ENCODE measurements at places on chromosomes 7 and 10. TPM values are rescaled to one million over a fixed set of nuclear protein-coding genes. Genes with fewer than 3 reads are reported as not detected.

STEAP1 gene
- 0.27 TPM for total RNA-seq

INA gene
- 1.1 TPM for total RNA-seq

EGR2 gene
- total RNA-seq = 16.9 TPM

DYNC1I1 gene
- total RNA-seq = 4.4 TPM

EBF3 gene
- 1.2 TPM for total RNA-seq

IGFBP3 gene
- 1,171 TPM for total RNA-seq

SCART1 gene
- total RNA-seq = 4.7 TPM

SFTPD gene
- total RNA-seq = 2.2 TPM

IL6 gene
- total RNA-seq = 1.4 TPM

MEIG1 gene
- total RNA-seq = 0.77 TPM

DNA sequence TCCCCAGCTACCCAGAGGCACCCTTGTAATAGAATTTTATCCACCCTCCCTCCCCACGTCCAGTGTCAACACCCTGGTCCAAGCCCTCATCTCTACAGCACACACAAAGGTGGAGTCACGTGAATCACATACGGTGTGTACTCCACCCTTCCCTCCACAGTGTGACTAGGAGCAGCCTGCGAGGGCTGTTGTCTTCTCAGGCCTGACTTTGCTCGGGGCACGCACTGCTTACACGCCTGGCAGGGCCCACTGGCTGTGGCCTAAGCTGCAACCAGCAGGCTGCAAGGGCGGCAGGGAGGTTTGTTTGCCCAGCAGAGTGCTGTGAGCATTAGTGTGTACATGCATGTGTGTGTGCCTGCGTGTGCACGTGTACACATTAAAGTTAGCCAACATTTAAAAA, 93.7 kb downstream of the COBL start:
- no peak for DNase-seq

GRCh38 chr10:33103863-33104379, 145.9 kb upstream of the ITGB1 start:
- no peak for DNase-seq

- no peak for DNase-seq
Measured at GRCh38 chr7:122256046-122256445, 48.5 kb downstream of the FEZF1 start.

- no peak for DNase-seq
Measured at GRCh38 chr7:111012799-111013675, 77.9 kb upstream of the LRRN3 start.

DNA sequence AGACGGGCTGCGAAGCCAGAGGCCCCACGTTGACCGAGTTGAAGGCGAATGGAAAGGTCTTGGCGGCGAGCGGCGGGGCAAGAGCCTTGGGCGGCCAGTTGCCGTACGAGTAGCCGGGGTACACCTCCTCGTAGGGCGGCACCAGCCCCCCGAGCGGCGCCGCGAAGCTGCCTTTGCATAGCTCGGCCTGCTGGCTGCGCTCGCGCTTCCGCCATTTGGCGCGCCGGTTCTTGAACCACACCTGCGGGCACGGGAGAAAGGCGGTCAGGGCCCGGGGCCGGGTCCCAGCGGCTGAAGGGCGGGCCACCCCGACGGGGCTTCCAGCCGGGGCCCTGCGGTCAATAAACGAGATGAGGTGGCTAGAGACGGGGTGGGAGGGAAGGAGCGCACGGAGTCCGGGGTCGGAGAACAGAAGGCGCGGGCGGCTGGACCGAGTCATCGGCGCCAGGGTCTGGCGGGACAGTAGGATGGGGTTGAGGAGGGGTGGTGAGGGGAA, 4.8 kb downstream of the ELOVL3 start:
- no peak for DNase-seq

- no peak for DNase-seq
Measured at GRCh38 chr10:51073453-51074237, 642 bp upstream of the PRKG1 start.

DNA sequence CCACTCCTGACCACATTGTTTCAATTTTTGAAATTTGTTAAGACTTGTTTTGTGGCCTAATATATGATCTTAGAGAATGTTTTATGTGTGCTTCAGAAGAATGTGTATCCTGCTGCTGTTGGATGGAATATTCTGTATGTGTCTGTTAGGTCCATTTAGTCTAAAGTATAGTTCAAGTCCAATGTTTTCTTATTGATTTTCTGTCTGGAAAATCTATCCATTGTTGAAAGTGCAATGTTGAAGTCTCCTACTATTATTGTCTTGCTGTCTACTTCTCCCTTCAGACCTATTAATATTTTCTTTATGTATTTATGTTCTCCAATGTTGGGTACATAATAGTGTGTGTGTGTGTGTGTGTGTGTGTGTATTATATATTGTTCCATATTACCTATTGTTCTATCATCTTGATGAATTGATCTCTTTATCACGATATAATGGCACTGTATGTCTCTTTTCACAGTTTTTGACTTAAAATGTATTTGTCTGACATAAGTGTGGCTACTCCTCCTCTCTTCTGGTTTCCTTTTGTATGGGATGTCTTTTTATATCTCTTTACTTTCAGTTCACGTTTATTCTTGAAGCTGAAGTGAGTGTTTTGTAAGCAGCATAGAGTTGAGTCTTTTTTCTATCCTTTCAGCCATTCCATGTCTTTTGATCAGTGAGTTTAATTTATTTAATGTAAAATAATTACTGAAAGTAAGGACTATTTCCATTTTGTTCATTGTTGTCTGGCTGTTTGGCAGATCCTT, 61.3 kb downstream of the AKR1D1 start:
- DNase-seq = no peak

DNA sequence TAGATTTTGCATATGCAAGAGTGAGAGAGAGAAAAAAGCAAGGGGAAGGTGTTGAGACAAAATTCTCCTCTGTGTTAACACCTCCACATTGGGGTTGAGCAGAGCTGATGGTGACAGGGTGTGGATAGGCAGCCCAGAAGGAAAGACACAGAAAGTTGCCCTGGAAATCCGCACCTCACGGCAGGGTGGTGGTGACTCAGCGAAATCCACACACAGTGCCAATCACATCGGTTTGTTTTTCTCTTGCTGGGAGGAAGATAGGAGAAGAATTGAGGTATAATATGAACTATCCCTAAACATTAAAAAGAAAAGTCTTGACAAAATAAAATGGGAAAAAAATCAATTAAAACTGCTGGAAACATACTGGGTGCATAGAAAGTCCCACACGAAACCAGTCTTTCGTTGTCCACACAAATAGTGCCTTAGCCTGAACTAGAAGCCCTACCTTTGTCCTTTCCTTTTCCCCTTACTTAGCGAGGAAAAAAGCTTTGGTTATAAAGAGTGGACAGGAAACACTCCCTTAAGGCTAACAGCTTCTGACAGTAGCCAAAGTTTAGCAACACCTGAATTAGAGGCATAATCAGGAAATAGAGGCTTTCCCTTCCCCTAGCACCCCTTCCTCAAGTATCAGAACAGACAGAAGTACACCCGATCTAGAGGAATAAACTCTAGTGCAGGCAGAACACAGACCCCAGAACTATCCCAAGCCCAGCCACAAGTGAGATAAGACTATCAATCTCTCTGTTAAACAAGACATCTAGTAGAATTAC, 39.2 kb upstream of the DNAJC1 start:
- no peak for DNase-seq

- DNase-seq = no peak
Measured at GRCh38 chr7:69553190-69553589, 45.1 kb upstream of the AUTS2 start.

GRCh38 chr10:113305871-113306270, 247.0 kb upstream of the HABP2 start:
- no peak for DNase-seq

DNA sequence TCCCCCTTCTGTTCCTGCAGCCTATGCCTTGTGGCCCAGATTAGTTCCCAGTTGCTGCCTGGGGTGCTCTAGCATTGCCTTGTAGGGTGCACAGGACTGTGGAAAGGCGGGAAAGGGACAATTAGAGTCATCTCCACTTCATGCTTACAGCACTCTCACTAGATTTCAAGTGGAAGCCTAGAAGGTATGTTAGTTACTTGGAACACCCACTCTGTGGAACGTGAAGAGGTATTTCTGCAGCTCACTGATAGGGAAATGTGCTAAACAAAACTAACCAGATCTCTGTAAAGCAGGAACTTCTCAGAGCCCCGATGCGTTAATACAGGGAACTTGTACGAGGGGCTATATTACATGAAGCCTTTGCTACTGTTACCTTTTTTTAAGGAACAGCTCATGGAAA, 19.4 kb downstream of the STMP1 start:
- DNase-seq = no peak

GRCh38 chr7:8423057-8423456, 10.4 kb upstream of the NXPH1 start:
- no peak for DNase-seq

DNA sequence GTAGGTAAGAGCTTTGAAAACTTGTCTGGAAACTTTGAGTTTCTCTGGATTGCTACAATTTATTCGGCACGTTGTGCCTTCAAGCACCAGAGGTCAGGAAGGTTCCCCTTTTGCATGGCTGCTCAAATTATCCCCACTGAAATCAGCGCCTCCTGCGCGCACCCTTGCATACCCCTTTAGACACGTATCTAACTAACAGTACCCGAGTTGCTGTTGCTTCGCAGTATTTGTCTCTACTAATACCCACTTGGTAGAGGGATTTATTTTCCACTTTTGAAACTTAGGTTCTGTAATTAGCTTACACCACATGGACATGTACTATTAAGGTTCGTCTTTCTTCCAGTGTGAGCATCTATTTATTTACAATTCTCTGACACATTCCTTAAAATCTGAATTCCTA, 1.6 kb downstream of the MEOX2 start:
- no peak for DNase-seq

- no peak for DNase-seq
Measured at GRCh38 chr7:65342723-65343629, 30.7 kb upstream of the ZNF92 start.

DNA sequence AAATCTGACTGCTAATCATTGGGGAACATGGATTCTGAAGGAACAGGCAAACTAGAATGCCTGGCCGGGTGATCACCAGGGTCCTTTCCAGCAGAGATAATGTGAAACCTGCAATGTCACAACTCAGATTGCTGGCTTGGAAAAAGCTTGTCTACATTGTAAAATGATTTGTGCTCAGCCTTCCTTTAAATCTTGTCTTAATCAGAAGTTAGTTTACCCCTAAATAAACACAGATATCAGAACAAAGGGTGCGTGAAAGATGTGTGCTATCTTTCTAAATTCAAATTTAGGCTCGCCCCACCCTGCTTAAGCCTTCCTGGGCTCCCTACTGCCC, 26.3 kb downstream of the COBL start:
- DNase-seq = no peak

DNA sequence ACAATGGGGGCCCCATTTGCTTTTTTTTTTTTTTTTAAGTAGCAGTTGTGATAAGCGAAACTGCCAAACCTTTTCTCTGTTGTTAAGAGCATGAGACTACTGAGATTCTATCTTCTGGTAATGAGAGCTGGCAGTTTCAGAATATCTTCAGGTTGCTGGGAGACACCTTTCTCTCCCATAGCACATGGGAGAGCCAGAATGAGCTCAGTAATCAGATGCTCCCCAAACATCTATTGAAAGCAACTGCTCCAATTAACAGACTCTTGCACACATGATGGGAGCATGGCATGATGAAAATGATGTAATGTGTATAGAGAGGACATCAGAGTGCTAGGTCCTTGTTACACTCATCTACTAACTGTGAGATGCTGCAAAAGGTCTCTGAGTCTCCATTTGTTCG, 18.8 kb downstream of the MYO3A start:
- no peak for DNase-seq

GRCh38 chr7:117212969-117213877, 109.6 kb downstream of the WNT2 start:
- no peak for DNase-seq

- no peak for DNase-seq
Measured at GRCh38 chr7:155166673-155167370, 96.7 kb downstream of the HTR5A start.

DNA sequence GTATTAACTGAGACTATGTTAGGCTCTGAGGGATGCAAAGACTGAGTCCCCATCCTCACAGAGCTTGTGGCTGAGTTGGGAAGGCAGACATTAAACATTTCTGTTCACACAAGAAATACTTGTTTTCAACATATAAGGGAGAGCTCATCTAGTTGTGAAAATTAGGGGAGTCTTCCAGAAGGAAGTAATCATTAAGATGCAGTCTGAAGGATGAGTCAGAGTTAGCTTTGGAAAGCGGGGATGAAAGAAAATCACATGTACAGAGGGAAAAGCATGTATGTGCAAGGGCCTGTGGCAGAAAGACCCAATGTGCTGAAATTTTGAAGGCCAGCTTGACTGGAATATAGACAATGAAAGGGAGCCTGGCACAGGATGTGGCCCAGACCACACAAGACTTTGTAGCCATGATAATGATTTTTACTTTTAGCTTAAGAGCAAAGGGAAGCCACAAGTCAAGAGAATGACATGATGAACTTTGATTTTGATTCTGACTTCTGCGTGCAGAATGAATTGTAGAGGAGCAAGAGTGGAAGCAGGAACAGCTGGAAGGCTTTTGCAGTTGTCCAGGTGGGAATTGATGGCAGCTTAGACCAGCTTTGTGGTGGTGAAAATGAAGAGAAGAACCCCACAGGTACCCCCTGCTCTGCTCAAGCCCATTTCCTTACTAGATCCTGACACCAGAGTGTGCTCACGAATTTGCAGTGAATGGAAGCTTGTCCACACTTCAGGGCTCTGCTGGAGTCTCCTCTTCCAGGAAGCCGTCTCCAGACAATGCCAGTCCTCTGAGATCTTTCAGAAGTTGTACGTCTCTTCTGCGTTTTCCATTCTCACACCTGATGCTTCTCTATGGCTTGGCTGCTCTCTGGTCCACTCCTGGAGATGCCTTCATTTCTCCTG, 115.6 kb downstream of the ATXN7L1 start:
- no peak for DNase-seq

All from mesothelial cell of epicardium (in vitro differentiated cells).